ENCODE measurements at places on chromosomes 11 and 22. TPM values are rescaled to one million over a fixed set of nuclear protein-coding genes. Genes with fewer than 3 reads are reported as not detected.

MPPED2 gene
- polyA plus RNA-seq: not detected

OR10A2 gene
- not detected for polyA plus RNA-seq

GRCh38 chr22:46135611-46136485 lies 14.5 kb upstream of the PPARA start:
- no peaks in the 10 kb centered on the region for H3K4me1 ChIP-seq
- no peak for DNase-seq
- H3K4me3 ChIP-seq: no peak overlapping the region
- H3K27ac ChIP-seq: no peak overlapping the region
- no peaks in the 10 kb centered on the region for H3K27me3 ChIP-seq

- no peaks in the 10 kb centered on the region for H3K27me3 ChIP-seq
- H3K4me3 ChIP-seq: no peak overlapping the region
- H3K36me3 ChIP-seq: no peaks in the 10 kb centered on the region
- no peaks in the 10 kb centered on the region for H3K4me1 ChIP-seq
Measured at GRCh38 chr11:36109850-36110606, 166.2 kb downstream of the LDLRAD3 start.

- H3K36me3 ChIP-seq: peaks cover 43% of the 10 kb centered on the region
- H3K4me3 ChIP-seq: no peak overlapping the region
- no peaks in the 10 kb centered on the region for H3K27me3 ChIP-seq
- DNase-seq: no peak
- H3K27ac ChIP-seq: no peak overlapping the region
Measured at GRCh38 chr22:20758688-20759087, 15.2 kb upstream of the SERPIND1 start.

GRCh38 chr11:35943309-35943708 lies 553 bp upstream of the LDLRAD3 start:
- no peak overlapping the region for H3K27ac ChIP-seq
- H3K4me1 ChIP-seq: no peaks in the 10 kb centered on the region
- no peaks in the 10 kb centered on the region for H3K36me3 ChIP-seq
- peaks cover 6% of the 10 kb centered on the region for H3K27me3 ChIP-seq
- H3K4me3 ChIP-seq: no peak overlapping the region

DNA sequence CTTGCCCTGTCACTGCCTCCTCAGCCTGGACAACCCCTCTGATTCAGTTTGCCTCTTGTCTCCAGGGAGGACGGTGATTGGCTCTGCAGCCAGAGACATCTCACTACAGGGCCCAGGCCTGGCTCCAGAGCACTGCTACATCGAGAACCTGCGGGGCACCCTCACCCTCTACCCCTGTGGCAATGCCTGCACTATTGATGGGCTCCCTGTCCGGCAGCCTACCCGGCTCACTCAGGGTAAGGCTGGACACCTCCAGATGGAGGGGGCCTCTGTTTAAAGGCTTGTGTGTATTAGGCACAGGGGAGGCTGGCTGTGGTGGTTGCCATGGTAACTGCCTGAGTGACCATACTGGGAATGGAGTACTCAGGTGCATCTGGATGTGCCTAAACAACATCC lies 8.6 kb downstream of the PHLDB1 start:
- H3K27ac ChIP-seq: no peak overlapping the region
- DNase-seq: no peak
- H3K36me3 ChIP-seq: no peaks in the 10 kb centered on the region
- H3K4me3 ChIP-seq: no peak overlapping the region

- no peak overlapping the region for H3K4me3 ChIP-seq
- no peaks in the 10 kb centered on the region for H3K27me3 ChIP-seq
- DNase-seq: no peak
Measured at GRCh38 chr11:73396251-73396930, 20.2 kb downstream of the RELT start.

- H3K36me3 ChIP-seq: no peaks in the 10 kb centered on the region
- H3K27ac ChIP-seq: no peak overlapping the region
- no peak for DNase-seq
Measured at GRCh38 chr11:69841859-69842698, 22.9 kb upstream of the FGF3 start.

DNA sequence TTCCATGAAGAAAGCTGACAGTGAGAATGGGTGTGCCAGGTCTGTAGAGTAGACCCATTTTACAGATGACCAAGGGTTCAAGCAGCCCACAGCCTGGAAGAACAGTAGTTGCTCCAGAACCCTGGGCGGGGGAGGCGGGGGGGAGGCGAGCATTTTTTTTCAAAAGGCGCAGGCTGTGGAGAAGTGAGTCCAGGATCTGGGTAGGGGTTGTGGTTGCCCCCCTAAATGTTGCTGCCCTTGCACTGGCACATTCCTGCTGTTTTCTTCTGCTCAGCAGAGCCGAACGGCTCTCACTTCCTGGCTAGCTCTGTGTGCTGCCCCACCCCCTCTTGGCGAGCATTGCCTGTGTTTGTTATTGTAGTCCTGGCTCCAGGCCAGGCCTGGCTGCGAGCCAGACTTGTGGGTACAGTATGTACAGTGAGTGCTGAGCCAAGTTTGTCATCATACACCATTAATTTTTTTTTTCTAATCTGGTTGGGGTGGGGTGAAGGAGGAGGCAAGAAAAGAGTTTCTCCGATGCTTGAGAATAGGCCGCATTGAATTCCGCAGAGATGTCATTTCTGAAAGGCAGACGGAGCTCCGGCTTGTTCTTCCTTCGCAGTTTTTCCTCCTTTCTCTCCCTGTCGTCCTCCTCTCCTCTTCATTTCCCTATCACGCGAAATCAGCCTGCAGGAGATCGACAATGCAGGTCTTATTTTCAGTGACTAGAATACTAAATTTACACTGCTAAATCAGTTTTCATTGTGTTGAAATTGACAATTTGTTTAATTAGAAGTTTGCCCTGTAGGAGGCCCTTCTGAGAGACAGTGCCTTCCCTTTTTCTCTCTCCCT lies 100.5 kb downstream of the ZBTB16 start:
- no peaks in the 10 kb centered on the region for H3K36me3 ChIP-seq
- DNase-seq: peak; percentile 95
- peak overlapping the region; percentile 78 for H3K27ac ChIP-seq
- no peaks in the 10 kb centered on the region for H3K27me3 ChIP-seq

DNA sequence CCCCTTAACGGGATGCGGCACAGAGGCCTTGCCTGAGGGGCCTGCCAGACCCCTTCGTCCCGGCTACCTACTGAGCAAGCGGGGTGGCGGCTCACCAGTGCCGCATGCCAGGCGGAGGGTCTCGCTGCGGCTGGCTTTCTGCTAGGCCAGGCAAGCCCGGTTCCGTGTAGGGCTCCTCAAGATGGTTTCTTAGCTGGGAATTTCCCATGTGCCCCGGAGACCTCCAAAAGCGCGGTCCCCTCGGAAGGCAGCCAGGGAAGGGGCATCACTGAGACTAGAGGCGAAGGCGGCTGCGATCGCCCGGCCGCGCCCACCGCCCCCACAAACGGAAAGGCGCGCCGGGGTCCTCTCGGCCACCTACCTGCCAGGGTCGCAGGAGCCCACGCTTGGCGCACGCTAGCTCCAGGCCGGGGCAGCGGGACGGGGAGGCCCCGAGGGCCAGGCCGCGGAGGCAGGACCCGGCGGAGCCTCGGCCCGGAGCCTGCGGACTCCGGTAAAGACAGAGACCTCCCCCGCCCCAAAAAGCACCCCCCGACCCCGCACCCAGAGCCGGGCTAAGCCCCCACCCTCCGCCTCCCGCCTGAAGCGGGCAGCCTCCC lies 23.8 kb downstream of the MICAL3 start:
- H3K4me3 ChIP-seq: peak overlapping the region; percentile 81
- H3K27ac ChIP-seq: peak overlapping the region; percentile 82
- no peaks in the 10 kb centered on the region for H3K36me3 ChIP-seq
- DNase-seq: peak; percentile 22

DNA sequence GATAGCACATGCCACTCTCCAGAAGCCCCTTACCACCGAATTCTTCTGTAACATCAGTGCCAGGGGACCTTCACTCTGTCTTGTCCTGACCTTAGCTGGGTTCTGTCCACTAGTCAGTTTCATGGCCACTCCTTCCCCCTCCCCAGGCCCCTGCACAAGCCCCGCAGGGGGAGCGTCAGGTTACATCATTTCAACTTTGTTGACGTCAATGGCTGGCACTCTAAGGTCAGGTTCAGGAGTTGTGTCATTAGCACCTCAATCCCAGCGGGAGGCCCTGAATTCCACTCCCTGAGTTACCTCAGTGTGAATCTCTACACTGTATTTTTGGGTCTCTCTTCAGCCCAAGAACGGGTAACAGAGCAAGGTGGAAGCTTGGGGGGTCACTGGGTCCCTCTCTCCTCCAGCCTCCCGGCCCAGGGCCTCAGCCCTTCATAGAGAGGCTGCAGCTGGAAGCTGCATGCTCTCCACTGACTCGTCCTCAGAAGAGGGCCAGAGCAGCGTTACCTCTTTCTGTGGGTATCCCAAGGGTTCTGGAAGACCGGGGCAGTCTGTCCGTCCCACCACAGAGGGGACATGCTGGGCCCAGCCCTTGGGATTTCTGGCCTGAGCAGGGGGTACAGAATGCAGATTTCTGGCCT lies 10.3 kb downstream of the USH1C start:
- no peak for DNase-seq
- H3K27ac ChIP-seq: no peak overlapping the region
- no peaks in the 10 kb centered on the region for H3K4me1 ChIP-seq
- no peaks in the 10 kb centered on the region for H3K27me3 ChIP-seq

DNA sequence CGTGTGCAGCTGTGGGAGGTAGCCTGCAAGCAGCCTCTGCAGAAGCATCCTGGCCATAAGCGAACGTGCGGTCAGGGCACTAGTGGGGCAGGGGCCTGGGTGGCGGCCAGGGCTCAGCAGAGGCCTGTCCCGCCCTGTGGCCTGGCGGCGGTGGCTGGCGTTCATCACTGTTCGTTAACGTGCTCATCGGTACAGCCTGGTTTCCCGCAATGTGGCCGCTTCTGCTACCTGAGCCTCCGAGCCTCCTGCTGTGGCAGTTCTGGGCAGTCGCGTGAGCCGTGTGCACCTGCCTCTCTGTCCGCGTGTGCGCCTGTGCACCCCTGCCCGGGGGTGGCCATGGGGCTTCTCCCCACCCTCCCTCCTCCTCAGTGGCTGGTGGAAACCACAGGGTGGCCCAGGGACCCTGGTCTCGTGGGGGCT lies 117.9 kb downstream of the KCNQ1OT1 start:
- H3K27me3 ChIP-seq: no peaks in the 10 kb centered on the region
- no peaks in the 10 kb centered on the region for H3K4me1 ChIP-seq
- H3K4me3 ChIP-seq: no peak overlapping the region
- no peaks in the 10 kb centered on the region for H3K36me3 ChIP-seq
- no peak for DNase-seq

DNA sequence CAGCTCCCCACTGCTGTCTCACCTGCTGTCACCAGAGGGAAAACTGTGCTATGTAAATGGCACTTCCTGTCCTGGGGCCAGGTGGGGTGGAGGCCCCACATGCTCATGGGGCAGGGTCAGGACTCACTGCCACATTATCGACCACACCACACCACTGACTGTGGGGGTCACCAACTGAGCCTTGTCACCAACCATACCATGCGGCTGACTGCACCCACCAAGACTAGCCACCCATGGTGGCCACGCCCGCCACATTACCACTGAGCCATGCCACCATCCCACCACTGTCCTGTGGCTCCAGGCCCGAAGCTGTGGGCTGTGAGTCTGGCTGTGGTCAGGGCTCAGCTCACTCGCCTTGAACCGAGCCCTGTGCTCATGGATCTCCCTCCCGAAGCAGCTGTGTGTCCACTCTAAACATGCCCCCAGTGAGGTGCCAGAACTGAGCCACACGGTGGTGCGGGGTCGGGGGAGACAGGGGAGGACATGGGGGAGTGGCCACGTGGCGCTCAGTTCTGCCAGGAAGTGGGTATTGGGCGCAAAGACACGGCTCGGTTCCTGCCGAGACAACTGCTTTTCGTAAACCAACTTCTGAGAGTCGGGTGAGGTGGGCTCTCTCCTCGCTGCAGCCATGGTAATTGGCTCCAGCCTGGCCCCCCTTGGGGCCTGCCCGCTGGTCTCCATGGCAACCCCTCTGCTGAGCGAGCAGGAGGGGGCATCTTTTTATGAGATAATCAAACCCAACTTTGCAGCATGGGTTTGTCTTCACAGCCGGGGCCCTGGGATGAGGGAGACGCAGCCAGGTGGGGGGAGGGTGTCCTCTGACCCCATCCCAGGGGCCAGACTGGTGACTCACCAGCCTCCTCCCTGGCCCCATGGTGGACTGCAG lies 23.2 kb downstream of the RTN4R start:
- H3K4me3 ChIP-seq: no peak overlapping the region
- H3K27ac ChIP-seq: peak overlapping the region; percentile 69
- DNase-seq: peak; percentile 54
- H3K27me3 ChIP-seq: no peaks in the 10 kb centered on the region

OR9Q2 gene
- polyA plus RNA-seq: not detected

CHST1 gene
- 0.10 TPM for polyA plus RNA-seq

- H3K4me3 ChIP-seq: no peak within 1 kb of the TSS
- no peak for DNase-seq
- H3K36me3 ChIP-seq: no peaks in the 10 kb centered on the region
- H3K27ac ChIP-seq: no peak within 1 kb of the TSS
- H3K27me3 ChIP-seq: peaks cover 4% of the 10 kb centered on the region
- H3K4me1 ChIP-seq: no peaks in the 10 kb centered on the region
Measured at GRCh38 chr11:60182541-60183330, at the start of gene MS4A6A. MS4A6A (minus strand) TSS chr11:60183083; CDS start chr11:60181727, 1,356 bp downstream.

OSBPL5 gene
- polyA plus RNA-seq: 0.23 TPM

- no peak for DNase-seq
- no peak within 1 kb of the TSS for H3K27ac ChIP-seq
- H3K4me1 ChIP-seq: no peaks in the 10 kb centered on the region
- no peaks in the 10 kb centered on the region for H3K27me3 ChIP-seq
- no peaks in the 10 kb centered on the region for H3K36me3 ChIP-seq
Measured at GRCh38 chr11:3231851-3232744, at the start of gene MRGPRE. MRGPRE (minus strand) TSS chr11:3232417; CDS start chr11:3228799, 3,618 bp downstream.

GRCh38 chr22:28884747-28885350 lies 1.5 kb downstream of the ZNRF3 start:
- peaks cover 13% of the 10 kb centered on the region for H3K27me3 ChIP-seq
- no peaks in the 10 kb centered on the region for H3K36me3 ChIP-seq
- no peak overlapping the region for H3K4me3 ChIP-seq
- no peak overlapping the region for H3K27ac ChIP-seq
- H3K4me1 ChIP-seq: peaks cover 10% of the 10 kb centered on the region
- DNase-seq: no peak

- H3K4me3 ChIP-seq: no peak overlapping the region
- H3K27me3 ChIP-seq: no peaks in the 10 kb centered on the region
- no peaks in the 10 kb centered on the region for H3K4me1 ChIP-seq
- H3K27ac ChIP-seq: no peak overlapping the region
- DNase-seq: no peak
Measured at GRCh38 chr11:46490666-46491065, 99.1 kb upstream of the CHRM4 start.

GRCh38 chr11:28621753-28622152 lies 513.6 kb downstream of the METTL15 start:
- no peaks in the 10 kb centered on the region for H3K36me3 ChIP-seq
- no peak for DNase-seq
- no peak overlapping the region for H3K27ac ChIP-seq
- H3K4me1 ChIP-seq: no peaks in the 10 kb centered on the region
- no peaks in the 10 kb centered on the region for H3K27me3 ChIP-seq
